ENCODE measurements at places on chromosomes 4 and X. TPM values are rescaled to one million over a fixed set of nuclear protein-coding genes. Genes with fewer than 3 reads are reported as not detected.

- DNase-seq, result peak; percentile 87
- no peak overlapping the region for H3K4me3 ChIP-seq
- no peaks in the 10 kb centered on the region for H3K36me3 ChIP-seq
- H3K27ac ChIP-seq, result no peak overlapping the region
- no peaks in the 10 kb centered on the region for H3K4me1 ChIP-seq
Observed at GRCh38 chr4:73698217-73698616, 42.2 kb upstream of the CXCL8 start.

- no peaks in the 10 kb centered on the region for H3K36me3 ChIP-seq
- H3K27me3 ChIP-seq, result peaks cover 2% of the 10 kb centered on the region
- H3K4me3 ChIP-seq, result no peak overlapping the region
- H3K4me1 ChIP-seq, result no peaks in the 10 kb centered on the region
- no peak for DNase-seq
- no peak overlapping the region for H3K27ac ChIP-seq
Observed at GRCh38 chrX:40462795-40463194, 118.0 kb upstream of the ATP6AP2 start.

DNA sequence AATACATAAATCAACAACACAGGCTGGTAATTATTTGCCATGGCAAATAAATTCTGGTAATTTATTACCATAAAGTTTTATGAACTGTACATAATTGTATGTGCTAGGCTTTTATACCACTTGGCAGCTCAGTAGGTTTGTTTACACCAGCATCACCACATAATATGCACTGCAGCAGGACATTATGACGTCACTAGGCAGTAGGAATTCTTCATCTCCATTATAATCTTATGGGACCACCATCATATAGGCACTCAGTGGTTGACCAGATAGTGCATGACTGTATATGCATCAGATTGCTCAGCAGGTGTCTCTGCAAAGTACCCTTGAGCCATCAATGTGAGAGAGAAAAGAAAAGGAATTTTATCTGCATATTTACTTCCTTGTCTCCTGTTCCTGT, 295.4 kb downstream of the CFAP47 start:
- no peaks in the 10 kb centered on the region for H3K36me3 ChIP-seq
- H3K4me1 ChIP-seq, result no peaks in the 10 kb centered on the region
- no peak for DNase-seq
- H3K27ac ChIP-seq, result no peak overlapping the region

HMX1 gene
- total RNA-seq, result not detected

GRCh38 chr4:104436542-104436941, 58.2 kb downstream of the CXXC4 start:
- H3K4me1 ChIP-seq, result no peaks in the 10 kb centered on the region
- H3K4me3 ChIP-seq, result no peak overlapping the region
- no peaks in the 10 kb centered on the region for H3K36me3 ChIP-seq
- no peaks in the 10 kb centered on the region for H3K27me3 ChIP-seq

- H3K27me3 ChIP-seq, result no peaks in the 10 kb centered on the region
- H3K4me3 ChIP-seq, result no peak overlapping the region
- H3K27ac ChIP-seq, result no peak overlapping the region
- no peak for DNase-seq
Observed at GRCh38 chrX:97268182-97268680, 384.5 kb downstream of the RPA4 start.

DNA sequence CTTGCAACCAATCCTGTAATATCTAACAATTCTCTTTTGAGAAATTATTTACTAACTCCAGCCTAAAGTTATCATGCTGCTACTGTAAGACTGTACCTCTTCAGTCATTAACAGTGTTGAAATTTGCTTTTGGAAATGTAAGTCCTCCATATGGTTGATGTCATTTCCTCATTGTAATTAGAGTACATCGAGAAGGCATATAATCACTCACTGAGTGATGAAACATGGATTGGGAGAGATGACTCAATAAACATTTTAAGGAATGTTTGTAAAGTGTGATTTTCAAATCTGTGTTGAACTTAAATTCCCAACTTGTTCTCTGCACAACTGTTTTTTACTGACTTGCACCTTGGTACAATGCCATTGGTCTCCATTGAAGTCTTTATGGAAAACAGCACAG, 61.2 kb downstream of the HMGB2 start:
- H3K36me3 ChIP-seq, result no peaks in the 10 kb centered on the region
- no peaks in the 10 kb centered on the region for H3K4me1 ChIP-seq
- H3K27me3 ChIP-seq, result no peaks in the 10 kb centered on the region
- DNase-seq, result no peak

DNA sequence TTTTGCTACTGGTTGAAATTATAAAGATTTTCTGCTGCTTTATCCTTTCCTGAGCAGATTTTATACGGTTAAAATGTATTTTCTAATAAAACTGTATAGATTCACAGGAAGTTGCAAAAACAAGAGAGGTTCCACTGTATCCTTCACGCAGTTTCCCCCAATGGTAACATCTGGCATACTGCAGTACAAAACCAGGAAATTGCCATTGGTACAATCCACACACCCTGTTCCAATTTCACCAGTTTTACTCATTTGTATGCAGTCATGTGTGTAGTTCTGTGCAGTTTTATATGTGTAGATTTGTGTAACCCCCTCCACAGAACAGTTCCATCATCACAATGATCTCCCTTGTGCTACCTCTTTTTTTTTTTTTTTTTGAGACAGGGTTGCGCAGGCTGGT, 20.0 kb downstream of the DDX3X start:
- no peak overlapping the region for H3K4me3 ChIP-seq
- H3K36me3 ChIP-seq, result no peaks in the 10 kb centered on the region
- no peaks in the 10 kb centered on the region for H3K4me1 ChIP-seq
- H3K27me3 ChIP-seq, result no peaks in the 10 kb centered on the region

EDA2R gene
- total RNA-seq, result 2.5 TPM

HPGD gene
- 9.4 TPM for total RNA-seq

DNA sequence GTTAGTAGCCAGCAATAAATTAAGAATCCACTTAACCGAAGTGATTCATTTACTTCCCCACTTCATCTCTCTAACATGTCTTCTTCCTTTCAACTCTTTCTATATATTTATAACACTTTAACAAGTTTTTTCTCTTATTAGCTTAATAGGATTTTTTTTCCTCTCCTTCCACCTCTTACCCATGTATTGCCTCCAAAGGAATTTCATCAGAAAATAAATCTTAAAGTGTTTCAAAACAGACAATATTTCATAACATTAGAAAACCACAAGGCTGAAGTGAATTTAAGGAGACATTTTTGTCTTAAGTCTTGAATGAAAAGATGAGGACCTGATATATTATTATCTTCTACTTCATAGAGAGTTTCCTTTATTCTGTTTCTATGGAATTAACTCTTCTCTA, 101.5 kb downstream of the PDGFC start:
- H3K27ac ChIP-seq, result no peak overlapping the region
- DNase-seq, result no peak
- H3K4me3 ChIP-seq, result no peak overlapping the region
- H3K27me3 ChIP-seq, result no peaks in the 10 kb centered on the region
- no peaks in the 10 kb centered on the region for H3K4me1 ChIP-seq

CXorf65 gene
- total RNA-seq, result 3.0 TPM

DNA sequence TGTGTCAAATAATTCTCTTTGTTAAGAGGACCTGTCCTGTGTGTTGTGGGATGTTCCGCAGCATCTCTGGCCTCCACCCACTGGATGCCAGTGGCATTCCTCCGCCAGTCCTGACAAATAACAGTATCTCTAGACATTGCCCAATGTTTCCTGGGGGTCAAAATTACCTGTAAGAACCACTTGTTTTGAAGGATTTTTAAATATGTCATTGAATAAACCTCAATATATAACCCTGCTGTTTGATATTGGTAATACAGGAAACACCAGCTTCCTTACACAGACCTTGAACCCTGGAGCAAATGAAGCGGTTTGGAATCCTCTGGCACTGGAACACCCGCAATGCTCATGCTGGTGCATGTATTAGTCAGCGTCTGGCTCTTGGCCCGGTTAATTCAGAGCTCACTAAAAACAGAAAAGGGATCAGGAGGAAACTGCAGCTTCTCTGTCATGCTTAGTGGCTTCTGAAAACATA, 101.3 kb downstream of the TBL1X start:
- peak overlapping the region; percentile 41 for H3K27ac ChIP-seq
- no peak overlapping the region for H3K4me3 ChIP-seq
- peaks cover 4% of the 10 kb centered on the region for H3K27me3 ChIP-seq
- peaks cover 2% of the 10 kb centered on the region for H3K36me3 ChIP-seq

DNA sequence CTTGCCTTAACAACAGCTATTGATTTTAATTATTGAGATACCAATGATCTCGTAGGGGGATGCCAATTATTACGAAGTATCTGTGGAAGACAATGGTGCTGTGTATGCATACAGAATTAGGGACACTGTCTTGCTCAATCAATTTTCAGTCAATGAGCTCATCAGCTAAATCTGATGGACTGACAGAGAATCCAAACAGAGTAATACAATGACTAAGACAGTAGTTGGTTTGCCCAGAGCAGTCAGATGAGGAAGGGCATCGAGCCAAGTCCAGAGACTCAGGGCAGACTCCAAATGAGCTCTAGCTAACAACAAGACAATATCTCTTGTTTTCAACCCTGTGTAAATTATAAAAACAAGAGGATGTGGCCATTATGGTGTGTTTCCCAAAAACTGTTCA, 14.7 kb upstream of the GSX2 start:
- no peaks in the 10 kb centered on the region for H3K36me3 ChIP-seq
- DNase-seq, result no peak
- no peak overlapping the region for H3K4me3 ChIP-seq
- H3K4me1 ChIP-seq, result no peaks in the 10 kb centered on the region

DNA sequence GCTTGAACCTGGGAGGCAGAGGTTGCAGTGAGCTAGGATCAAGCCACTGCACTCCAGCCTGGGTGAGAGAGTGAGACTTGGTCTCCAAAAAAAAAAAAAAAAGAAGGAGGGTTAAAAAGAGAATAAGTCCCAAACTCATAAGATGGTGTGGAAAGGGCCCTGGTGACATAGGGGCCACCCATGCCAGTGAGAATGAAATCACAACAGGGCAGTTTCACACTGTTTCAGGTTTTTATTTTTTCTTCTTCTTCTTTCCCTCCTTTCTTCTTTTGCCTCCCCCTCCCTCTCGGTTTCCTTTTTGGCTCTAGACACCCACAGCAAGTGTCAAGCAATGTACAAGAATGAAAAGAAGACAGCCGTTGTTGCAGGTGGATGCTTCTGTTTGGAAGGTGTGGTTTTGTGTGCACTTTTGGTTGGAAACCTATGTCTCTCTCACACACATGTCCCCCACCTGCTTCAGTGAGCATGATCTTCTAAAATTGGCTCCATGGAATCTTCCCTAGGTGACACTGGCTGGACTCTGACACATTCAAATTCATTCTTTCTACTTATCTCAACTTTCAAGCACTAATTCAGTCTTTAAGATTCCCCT, 14.4 kb upstream of the TLR8 start:
- no peaks in the 10 kb centered on the region for H3K4me1 ChIP-seq
- H3K36me3 ChIP-seq, result no peaks in the 10 kb centered on the region
- no peak overlapping the region for H3K27ac ChIP-seq
- no peak overlapping the region for H3K4me3 ChIP-seq
- H3K27me3 ChIP-seq, result no peaks in the 10 kb centered on the region
- no peak for DNase-seq

Data from kidney (tissue), 22 donors.